GM10248 (cell line): ENCODE measurements at places on chromosomes 12 and 14.

DNA sequence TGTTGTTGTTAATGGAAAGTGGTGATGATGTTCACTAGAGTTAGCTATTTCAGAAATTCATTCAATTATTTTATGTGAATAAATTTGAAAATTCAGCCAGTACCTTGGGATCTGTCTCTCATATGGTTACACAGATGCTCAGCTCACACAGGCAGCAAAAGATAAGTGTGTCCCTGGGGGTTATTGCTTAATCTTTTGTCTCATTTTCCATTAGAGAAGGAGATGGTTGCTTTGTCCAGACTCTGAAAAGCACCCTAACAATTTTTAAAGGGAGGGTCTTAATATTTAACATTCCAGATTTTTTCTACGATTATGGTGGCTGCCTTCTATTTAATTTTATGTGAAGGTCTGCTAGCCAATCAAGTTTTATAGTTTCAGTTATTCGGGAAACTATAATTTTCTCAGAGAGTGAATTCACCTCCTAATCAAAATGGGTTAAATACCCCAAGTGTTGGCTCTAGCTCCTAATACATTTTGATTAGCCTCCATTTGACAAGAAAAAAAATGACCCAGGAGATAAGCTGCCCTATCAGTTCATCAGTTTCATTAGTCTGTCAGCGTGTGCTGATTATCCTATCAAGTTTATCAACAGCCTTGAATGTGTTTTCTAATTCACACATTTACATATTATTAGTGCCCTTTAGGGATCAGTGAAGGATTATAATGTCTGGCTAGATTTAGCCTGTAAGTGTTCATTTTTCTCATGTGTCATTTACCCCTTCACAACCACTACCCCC is 282.1 kb downstream of the TMTC2 start:
- no peak for DNase-seq

DNA sequence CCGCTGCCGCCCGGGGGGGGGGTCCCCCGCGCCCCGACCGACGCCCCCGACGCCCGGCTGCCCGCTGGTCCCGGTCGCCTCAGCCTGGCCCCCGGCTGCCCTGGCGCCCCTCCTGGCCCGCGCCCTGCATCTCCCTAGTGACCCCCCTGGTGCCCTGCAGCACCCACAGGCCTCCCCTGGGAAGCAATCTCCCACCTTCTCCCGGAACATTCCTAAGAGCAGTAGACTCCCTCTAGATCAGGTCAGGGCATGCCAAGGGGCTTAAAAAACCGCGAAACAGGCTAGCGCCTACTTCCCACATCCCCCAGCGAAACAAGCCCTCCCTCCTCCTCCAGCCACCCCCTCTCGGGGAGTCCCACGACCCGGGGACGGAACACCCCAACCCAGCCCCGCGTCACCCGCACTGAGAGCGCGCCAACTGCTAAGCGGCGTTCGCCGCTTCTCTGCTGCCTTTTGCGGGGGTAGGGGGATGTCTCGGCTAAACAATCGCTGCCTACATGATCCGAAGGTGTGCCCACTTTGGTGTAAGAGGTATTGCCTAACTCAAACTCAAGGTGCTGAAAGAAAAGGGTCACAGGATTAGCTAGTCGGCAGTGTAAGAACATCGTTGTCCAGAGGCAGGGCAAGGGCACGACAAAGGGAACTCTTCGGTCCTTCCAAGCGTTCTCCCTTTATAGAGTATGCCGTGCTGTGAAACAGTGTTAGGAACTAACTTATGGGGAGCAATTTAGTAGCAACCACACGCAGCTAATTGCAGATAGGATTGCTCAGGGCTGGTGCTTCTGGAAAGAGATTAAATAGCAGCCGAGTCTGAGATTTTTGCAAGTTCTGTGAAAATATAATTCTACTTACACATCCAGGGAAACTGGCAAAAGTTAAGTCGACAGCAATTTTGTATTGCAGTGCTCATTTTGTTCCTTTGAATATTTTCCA is 619 bp upstream of the NTN4 start:
- DNase-seq: peak; percentile 24

GRCh38 chr12:24840046-24840800 is 108.7 kb downstream of the BCAT1 start:
- no peak for DNase-seq

- DNase-seq: no peak
These were observed 127.3 kb upstream of the SLC38A2 start for GRCh38 chr12:46499901-46500300.

GRCh38 chr12:83796531-83796930 is 1109.8 kb downstream of the TMTC2 start:
- DNase-seq: no peak

GRCh38 chr12:106771425-106771824 is 3.1 kb upstream of the RIC8B start:
- DNase-seq: no peak

DNA sequence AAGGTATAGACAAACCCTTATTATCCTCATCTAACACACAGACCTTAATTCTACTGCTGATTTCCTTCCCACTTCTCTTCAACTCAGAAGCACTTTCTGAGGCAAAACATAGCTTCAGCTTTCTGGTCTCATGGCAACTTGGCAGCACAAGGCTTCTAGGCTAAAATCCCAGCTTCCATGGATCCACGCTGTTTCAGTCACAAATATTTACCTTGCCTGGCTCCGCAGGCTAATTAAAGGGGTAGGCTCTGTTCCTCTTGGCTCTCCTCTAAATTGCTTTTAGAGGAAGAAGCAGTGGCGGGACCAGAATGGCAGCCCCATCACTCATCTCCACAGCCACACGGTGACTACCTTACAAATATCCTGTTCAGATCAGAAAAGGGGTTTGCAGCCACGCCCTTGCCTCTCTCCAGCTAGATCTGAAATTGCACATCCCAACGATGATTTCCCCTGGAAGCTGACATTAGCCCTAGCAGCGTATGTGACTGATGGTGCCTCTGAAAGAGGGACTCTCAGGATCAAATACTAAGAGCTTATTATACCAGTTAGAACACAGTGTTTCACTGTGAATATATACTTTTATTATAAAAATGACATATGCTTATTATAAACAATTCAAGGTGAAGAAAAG is 221.5 kb upstream of the NUDT4 start:
- no peak for DNase-seq

- DNase-seq: no peak
These were observed 60.1 kb upstream of the RIMBP2 start for GRCh38 chr12:130775953-130776856.
